ENCODE measurements at places on chromosomes 7 and 10. TPM values are rescaled to one million over a fixed set of nuclear protein-coding genes. Genes with fewer than 3 reads are reported as not detected.

JCAD gene
- total RNA-seq = 79.7 TPM

SPDYE11 gene
- total RNA-seq = not detected

SH2D4B gene
- total RNA-seq = not detected

DNA sequence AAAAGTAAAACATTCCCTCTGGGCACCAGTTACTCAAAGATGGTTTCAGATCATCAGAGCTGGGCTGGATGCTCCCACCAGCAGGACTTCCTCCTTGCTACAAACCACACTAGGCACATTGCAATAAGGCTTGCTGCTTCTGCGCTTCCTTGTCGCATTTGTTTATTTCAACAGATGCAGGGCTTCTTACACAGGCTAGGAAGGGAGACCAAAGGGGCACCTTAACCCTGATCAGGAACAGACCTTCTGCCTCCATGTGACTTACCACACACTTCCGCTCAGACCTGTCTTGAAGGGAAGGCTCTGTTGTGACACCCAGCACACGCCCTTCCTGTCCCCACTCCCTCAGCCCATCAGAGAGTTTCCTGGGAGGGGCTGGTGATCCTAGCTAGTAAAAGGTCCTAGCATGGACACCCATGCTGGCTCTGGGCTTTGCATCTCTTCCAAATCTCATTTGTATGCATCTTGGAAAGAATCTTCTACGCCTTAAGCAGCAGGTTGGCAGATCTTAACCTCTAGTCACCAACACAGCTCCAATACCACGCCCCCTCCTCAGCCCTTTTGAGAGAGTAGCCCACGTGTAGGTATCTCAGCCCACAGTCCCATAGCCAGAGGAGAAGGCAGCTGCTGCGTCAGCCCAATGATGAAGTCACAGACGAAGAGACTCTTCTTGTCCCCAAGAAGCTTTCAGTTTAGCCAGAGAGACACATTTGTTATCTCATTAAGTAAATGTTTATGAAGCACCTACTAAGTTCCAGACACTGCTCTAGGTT, 47.1 kb upstream of the SVIL start:
- no peaks in the 10 kb centered on the region for H3K4me1 ChIP-seq
- no peak overlapping the region for H3K27ac ChIP-seq
- no peak for DNase-seq

- H3K4me3 ChIP-seq = no peak overlapping the region
- H3K36me3 ChIP-seq = no peaks in the 10 kb centered on the region
- H3K27ac ChIP-seq = no peak overlapping the region
These were observed 321.5 kb upstream of the NRP1 start for GRCh38 chr10:33655921-33656320.

All from endothelial cell of umbilical vein (primary cell).